Activated CD4-positive, alpha-beta T cell treated with anti-CD3 and anti-CD28 coated beads for 4 hours (primary cell): ENCODE measurements at places on chromosomes 6 and 20.

DNA sequence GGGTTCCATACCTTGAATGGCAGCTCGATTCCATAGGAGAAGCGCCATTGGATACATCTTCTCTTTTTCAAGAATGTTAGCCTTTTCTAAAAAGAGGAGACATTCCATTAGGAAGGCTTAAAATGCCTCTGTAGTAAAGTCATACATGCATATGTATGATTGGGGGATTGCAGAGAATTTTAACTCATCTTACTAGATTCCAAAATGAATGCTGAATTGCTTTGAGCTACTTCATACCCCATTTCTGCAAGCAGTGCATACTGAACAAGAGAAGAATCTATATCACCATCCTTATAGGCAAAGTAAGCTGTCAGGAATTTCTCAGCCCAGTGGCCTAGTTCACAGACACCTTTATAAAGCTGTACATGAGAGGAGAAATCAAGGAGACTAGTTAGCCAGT is 80.3 kb downstream of the NDUFAF5 start:
- DNase-seq, result no peak

DNA sequence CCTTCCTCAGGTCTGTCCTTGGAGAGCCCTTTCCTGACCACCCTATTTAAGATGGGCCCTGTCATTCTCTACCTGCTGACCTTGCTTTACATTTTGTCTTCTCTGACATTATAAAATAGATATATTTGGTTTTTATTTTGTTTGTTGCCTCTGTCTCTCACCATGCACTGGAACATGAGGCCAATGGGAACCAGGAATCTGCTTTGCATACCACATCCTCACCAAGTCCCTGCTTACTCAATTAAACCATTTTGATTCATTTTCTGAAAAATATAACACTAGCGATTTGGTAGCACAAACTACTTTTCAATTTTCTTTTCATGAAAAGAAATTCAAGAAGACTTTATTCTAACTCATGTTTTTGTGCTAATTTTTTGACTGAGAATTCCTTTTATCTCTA is 32.8 kb upstream of the POPDC3 start:
- DNase-seq, result no peak

GRCh38 chr20:39453890-39454289 is 491.7 kb downstream of the DHX35 start:
- no peak for DNase-seq

DNA sequence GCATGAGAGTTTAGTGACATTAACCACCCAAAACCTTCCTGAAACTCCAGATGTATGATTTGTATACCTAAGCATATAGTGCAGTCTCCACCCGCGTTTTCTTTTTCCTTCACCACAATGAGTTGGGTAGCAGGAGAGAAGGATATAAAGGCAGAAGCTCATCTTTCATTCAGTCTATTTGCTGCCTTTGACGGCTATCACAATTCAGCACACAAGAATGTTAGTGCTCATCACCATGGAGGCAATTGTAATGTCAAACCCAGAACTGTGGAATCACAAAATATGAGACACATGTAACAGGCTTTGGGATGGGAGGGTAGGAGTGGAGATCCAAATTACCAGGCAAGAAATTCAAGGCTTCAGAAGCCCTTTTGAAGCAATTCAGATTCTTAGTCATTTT is 17.6 kb downstream of the ZHX3 start:
- DNase-seq, result no peak

DNA sequence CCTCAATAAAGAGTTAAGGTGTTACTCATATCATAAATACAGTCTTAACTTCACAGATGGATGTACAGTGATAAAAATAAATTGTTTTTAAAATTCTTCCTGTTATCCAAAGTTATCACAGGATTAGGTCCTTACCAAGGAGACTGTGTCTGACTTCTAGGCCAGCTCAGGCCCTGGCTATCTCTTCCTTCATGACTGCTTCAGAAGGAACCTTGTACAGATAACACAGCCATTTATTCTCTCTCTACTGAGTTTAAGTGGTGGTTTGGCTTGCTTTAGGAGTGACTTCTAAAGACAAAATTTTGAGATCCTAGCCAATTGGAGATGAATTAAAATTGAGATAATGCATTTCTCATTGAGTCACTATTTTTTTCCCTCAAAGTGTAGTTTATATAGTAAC is 40.8 kb upstream of the RNF182 start:
- no peak for DNase-seq

- DNase-seq, result no peak
These were observed 21.3 kb upstream of the TMEM14A start for GRCh38 chr6:52649536-52650160.

DNA sequence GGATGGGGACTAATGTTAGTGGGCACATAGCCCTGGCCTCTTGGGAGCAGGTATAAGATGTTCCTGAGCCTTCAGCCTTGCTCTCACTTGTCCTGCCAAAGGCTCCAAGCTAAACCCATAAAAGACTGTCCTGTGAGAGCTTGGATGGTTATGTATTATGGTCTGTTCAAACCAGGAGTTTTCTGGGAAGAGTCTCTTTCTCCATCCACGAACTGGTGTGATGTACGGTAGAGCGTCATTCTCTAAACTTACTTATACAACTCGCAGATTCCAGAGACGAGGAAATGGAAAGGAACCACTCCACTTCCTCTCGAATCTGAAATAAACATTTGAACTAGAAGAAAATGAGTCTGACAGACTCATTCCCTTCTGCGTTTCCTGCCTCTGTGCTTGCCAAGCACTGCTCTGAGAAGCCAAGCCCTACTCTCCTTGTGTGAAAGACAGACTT is 5.3 kb downstream of the SOBP start:
- DNase-seq, result no peak

- no peak for DNase-seq
These were observed 169.0 kb downstream of the QKI start for GRCh38 chr6:163583558-163583957.

DNA sequence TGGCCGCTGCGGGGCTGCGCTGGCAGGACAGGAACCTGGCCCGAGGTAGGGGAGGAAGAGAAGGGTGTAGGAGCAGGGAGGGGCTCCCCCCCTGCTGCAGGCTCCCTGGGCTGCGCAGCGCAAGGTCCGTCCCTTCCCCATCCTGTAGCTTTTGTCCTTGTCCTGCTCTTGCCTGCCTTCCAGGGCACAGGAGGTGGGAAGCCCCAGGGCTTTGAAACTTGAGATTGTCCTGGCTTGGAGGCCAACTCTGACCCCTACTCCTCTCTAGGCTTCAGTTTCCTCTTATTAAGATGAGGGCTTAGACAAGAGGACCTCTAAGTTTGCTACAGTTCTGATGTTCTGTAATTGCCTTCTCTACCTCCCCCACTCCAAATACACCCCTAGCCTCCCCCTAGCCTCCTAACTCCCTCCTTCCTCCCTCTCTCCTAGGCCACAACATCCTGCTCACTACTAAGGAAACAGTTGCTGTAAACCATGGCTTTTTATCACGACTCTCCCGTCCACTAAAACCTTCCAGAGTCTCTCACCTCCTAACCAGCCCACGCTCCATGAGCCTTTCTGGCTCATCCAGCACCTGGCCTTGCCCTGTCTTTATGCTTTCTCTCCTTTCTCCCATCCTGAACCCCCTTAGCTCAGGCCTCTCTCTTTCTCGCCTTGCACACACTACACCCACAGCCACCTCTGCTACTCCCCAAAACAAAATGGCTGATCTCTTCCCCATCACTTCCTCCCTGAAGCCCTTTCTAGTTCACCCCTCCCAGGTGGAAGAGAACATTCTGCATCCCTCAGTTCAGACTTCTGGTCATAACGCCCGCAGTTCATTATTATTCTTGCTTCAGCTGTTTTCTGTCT is 10.2 kb downstream of the UNC5CL start:
- no peak for DNase-seq

GRCh38 chr6:20333721-20334269 is 67.9 kb upstream of the E2F3 start:
- no peak for DNase-seq

GRCh38 chr6:169783401-169783800 is 32.0 kb downstream of the ERMARD start:
- no peak for DNase-seq

- DNase-seq, result no peak
These were observed 86.6 kb downstream of the SESN1 start for GRCh38 chr6:109008054-109008453.

GRCh38 chr20:3161316-3162079 is 1.8 kb upstream of the FASTKD5 start:
- no peak for DNase-seq

DNA sequence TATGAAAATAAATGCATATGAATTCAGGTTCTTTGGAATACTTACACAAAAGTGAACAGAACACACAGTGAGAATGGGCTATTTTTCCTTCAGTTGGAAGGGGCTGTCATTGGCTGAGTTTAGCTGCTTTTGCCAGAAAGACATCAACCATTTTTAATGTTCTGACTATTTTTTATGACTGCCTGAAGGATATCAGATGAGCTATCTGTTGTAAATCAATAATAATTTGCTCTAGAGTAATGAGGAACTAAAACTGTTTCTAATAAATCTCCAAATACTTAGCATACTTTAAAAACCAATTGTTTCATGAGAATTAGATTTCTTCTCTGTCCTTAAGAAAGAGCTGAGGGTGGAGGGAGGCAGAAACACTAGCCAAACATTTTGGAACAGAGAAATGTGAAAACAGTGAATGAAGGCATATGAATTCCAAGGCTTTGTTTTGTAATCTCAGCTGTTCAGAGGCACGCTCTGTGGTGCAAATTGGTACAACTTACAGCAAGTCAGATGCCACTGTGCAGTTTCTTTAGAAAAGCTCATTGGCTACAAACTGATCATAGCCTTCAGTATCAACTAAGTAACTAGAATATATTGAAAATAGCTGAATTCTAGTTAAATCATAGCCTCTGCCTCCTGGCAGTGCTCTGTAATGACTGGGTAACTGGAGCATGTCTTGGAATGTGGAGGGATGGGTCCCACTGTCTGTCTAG is 228.9 kb upstream of the JAG1 start:
- DNase-seq, result no peak

DNA sequence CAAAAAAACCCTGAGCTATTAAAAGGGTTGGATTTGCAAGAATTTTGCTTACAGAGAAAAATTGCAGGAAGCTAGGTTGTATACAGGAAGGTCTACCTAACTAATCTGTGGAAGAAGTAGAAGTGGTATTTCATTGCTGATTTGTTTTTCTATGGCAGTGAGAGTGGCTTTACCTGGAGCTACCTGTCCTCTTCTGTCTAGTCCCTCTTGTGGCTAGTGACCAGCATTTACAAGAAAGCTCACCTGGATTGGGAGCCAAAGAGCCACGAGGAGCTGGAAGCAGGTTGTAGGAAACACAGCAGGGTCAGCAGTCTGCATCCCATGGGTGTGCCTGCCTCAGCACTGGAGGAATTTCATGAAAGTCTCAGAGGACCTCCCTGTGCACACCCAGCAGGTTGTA is 120.3 kb upstream of the RALGAPA2 start:
- no peak for DNase-seq

- DNase-seq, result no peak
These were observed 55.2 kb upstream of the TAGAP start for GRCh38 chr6:159099961-159100360.

DNA sequence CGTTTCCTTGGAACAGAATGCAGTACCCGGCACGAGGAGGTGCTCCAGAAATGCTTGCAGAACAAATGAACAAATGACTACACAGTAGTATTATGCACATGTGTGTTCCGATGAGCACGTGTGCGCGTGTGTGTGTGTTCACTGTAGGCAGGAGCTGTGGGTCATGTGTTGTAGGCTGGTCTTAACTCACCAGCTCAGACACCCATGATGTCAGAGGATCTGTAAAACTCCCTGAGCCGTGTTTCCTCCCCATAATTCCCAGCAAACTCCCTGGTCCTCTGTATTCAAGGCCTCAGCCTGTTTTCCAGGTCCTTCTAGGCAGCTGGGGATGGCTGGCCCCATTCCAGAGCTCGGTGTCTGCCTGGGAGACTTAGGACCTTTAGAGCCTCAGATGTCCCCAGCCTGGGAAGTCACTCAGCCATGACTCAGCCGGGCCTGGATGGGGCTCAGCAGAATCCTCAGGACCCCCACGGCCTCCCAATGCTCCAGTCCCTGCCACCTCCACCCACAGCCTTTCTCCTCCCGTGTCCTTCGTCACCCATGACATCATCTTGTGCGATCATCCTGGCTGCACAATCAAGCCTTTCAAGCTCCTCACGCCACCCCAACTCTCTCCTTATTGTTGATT is 475.0 kb upstream of the SULF2 start:
- no peak for DNase-seq

DNA sequence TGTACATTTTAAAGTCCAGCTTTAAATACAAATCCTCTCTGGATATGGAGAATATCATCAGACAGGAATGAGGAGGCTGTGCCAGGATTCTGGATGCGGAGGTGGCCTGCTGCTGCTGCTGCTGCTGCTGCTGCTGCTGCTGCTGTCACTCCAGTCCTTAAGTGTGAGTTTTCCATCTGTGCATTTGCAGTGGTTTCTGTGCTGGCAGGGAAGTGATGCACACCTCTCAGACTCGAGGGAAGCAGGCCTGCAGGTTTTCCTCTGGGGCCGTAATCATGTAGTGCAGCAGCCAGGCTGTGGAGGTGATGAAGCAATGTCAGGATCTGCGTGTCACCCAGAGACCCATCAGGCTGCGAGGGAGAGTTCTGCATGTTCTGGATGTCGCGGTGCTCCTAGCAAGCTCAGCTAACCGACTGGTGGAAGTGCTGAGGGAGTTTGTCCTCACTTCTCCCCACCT is 32.0 kb downstream of the CFAP61 start:
- no peak for DNase-seq

GRCh38 chr6:71392276-71392675 is 103.7 kb downstream of the OGFRL1 start:
- no peak for DNase-seq

GRCh38 chr20:33899106-33899505 is 88.0 kb downstream of the CHMP4B start:
- DNase-seq, result no peak

GRCh38 chr20:44520881-44521280 is 989 bp downstream of the SERINC3 start:
- DNase-seq, result no peak

DNA sequence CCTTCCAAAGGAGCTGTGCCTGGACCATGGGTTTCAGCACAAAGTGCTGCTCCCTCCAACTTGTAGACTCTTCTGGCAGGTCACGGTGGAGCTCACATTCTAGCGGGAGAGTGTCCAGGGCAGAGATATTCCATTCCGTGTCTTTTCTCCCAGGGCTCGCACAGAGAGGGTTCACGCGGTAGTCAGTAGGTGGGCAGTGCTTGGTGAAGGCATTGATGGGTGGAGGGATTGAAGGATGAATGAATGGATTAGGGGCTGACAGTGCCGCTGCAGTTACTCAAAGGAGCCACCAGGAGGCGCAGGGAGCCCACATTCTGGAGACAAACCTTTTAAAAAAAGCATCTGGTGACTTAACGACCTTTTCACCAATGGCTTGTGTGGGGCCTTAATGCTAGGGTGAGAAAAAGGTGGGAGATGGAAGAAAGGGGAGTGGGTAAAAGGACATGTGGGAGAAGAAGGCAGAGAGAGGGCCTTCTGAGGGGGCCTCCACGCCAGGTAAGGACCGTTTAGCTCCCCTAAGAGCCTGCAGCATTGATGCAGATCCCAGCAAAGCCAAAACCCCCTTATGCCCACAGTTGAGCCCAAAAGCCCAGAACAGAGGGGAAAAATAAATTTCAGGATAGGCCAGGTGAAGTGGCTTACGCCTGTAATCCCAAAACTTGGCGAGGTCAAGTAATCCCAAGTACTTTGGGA is 17.5 kb upstream of the FAM110A start:
- DNase-seq, result peak; percentile 56
